Fibroblast of skin of scalp (primary cell): ENCODE measurements at places on chromosomes 16 and 17.
A peak's percentile ranks its signal among the peaks of the same experiment; 100 is the strongest.

DNA sequence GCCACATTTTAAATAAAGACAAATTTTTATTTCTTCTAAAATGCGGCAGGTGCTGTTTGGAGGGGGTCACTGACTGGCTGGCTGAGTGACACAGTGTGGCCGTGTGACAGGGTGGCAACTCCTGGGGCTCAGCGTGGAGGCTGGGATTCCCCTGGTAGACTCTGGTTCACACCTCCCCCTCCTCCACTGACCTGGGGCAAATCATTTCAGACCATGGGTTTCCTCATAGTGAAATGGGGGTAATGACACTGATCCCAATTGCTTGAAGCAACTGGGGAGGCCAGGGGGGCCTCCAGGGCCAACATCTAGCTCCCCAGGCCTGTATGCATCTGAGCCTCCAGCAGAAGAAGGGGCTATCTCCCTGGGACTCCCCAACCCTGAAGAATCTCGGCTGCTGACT, 6.6 kb downstream of the HSD11B2 start:
- no peak for DNase-seq

DNA sequence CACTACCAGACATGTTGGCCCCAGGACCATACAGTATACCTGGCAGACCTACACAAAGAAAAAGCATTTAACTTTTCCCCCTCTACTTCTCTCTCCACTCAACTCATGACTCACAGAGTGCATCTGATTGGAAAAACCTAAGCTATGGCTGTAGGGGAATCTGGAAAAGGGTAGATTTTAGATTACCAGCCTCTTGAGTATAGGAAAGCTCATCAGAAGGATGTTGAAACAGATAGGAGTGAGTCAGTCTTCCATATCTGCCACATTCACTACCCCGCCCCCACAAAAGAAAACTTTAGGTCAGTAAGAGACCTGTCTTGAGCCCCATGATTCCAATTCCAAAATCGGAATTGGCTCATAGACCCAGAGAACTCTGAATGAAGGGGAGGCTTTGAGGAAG, 12.3 kb downstream of the KRT9 start:
- no peak for DNase-seq

- no peak for DNase-seq
These were observed 122.4 kb downstream of the LAT start for GRCh38 chr16:29107299-29107698.

DNA sequence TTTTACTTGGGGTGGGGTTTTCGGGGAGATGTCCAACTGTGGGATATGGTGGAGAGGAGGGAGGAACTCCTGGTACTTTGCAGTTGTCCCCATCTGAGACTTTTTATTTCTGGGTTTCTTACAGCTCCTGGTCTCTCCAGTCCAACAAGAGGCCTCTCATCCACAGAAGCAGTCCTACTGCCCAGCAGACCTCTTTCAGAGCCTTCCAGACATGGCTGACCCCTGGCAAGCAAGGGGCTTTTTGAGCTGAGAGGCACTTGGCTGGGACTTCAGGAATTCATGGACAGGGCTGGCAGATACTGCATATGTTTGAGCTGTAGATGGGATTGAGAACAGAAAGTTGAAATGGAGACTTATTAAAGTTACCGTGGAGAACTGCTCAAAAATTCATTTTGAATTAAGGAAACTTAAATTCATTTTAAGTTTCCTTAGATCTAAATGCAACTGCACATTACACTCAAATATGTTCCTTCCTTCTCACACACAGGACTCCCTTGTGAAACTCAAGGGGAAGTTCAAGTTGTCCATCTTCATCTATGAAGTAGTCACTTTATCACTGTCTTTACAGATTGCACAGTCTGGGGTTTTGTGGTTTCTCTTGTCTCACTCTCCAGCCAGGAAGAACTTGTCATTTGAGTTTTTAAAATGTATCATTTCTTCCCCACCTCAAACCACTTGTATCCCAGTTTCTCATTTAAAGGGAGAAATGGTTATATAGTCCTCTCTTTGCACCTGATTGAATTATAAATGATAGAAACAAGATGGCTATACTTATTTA, 1.1 kb downstream of the LASP1NB start:
- DNase-seq = no peak

- DNase-seq = no peak
These were observed 8.7 kb downstream of the ARRB2 start for GRCh38 chr17:4719146-4719545.

- DNase-seq = no peak
These were observed 32.2 kb upstream of the RGS9 start for GRCh38 chr17:65104973-65105372.

DNA sequence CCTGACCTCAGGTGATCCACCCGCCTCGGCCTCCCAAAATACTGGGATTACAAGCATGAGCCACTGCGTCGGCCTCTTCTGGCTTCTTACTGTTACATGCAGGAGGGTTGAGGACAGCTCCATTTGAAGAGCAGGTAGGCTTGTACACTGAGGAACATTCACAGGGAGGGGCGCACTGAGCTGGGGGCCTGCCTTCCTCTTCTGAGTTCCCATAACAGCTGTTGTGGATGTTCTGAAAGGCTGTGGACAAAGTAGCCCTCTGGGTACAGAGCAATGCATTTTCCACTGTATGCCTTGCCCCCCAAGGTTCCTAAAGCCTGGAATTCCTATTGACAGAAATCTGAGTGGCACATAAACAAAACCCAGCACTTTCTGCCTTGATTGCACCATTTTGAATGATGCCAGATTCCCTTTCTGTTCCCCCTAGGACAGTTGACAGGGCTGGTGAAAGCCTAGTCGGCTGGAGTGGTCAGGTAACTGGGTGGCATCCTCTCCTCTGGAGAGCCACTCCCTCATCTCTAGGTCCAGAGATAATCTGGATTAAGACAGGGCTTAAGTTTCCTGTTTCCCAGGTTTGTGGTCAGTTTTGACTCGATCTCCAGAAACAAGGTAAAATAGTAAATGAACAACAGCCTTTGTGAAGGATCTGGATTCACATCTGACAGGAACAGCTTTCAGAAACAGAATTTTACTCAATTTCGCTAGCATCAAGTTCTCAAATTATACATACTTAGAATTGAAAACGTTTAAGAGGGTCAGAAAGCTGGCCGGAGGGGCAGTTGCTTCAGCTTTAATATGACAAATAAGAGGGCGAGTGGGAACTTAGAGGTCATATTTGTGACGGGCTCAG, 1.3 kb upstream of the CDK5R1 start:
- no peak for DNase-seq

GRCh38 chr17:17575360-17576251, 15.9 kb downstream of the PEMT start:
- DNase-seq = no peak

DNA sequence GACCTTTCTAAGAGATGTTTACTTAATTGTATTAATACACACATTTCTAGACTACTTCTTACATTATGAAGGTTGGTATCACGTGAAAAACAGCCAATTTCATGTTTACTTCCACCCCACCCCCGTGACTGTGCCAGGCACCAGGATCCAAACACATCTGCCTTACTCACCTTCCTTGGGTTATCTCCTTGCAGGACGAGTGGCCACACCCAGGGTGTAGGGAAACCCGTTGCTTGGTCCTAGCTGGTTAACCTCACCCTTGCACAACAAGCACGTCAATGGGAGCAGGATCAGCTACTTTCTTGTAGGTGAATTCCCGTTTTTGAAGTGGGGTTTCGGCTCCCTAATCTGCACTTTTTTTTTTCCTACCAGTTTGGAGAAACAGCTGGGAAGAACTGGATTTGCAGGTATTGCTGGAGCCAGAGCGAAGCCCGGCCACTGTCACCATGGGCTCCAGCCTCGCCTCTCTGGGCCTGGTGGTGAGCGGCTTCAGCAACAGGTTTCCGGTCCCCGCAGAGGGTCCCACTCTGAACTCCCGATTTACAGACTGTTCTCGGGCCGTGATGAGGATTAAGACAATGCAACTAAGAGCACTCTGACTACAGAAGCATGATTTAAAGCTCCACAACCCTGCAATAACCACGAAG, 2.1 kb upstream of the UBB start:
- DNase-seq = no peak

DNA sequence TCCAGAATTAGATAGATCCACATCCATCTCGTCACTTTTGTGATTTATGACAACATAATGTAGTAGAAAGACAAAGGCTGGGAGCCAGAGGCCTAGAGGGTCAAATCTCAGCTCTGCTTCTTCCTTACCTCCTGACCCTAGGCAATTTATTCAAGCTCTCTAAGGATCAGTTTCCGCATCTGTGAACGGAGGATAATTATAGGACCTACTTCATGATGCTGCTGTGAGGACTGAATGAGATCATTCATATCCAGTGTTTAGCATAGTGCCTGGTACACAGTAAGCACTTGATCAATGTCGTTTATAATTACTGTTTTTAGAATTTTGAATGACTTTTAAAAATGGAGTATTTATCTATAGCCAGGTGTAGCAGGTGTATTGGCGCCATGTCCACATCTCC, 128.4 kb downstream of the SHISA9 start:
- DNase-seq = no peak

GRCh38 chr17:65228287-65228686, 91.1 kb downstream of the RGS9 start:
- no peak for DNase-seq

- peak; percentile 2 for DNase-seq
These were observed 190.3 kb downstream of the CPPED1 start for GRCh38 chr16:12613131-12613991.

- DNase-seq = peak; percentile 91
These were observed 6.0 kb upstream of the ZNF205 start for GRCh38 chr16:3106205-3106928.

- DNase-seq = no peak
These were observed 33.2 kb downstream of the IRX6 start for GRCh38 chr16:55357241-55357640.

GRCh38 chr17:1843947-1844346, 14.1 kb downstream of the RPA1 start:
- DNase-seq = no peak

- no peak for DNase-seq
These were observed 34.0 kb downstream of the CPNE2 start for GRCh38 chr16:57126411-57126810.

- DNase-seq = no peak
These were observed 6.0 kb downstream of the NDEL1 start for GRCh38 chr17:8441690-8442089.

DNA sequence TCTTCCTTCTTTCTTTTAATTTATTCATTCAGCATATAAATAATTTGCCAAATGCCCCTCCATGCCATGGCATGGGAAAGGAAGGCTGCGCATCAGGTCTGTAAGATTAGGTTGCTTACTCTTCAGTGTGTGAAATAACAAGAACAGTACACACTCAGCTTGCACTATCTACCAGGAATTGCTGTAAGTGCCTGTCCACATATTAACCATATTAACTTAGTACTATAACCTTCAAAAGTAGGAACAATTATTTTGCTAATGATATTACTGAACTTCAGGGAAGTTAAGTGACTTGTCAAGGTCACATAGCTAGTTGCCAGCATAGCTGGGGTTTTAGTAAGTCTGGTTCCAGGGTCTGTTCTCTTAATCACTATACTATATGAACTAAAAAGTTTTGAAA, 89.2 kb upstream of the PMFBP1 start:
- DNase-seq = no peak

DNA sequence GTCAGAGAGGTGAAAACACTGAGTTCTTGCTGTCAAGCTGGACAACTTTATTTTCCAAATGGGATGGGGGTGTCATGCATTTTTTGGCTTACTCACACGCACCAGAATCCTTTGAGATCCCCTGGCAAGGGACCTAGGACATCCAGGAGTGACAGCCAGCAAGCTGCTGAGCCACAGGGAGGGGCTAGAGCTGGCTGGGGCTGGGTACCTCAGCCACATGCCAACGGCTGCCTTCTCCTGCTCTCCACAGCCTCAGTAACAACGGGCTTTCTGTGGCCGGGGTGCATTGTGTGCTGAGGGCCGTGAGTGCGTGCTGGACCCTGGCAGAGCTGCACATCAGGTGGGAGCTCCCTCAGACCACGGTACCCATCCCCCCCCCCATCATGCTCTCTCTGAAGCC, 47.6 kb downstream of the NLRC5 start:
- no peak for DNase-seq

DNA sequence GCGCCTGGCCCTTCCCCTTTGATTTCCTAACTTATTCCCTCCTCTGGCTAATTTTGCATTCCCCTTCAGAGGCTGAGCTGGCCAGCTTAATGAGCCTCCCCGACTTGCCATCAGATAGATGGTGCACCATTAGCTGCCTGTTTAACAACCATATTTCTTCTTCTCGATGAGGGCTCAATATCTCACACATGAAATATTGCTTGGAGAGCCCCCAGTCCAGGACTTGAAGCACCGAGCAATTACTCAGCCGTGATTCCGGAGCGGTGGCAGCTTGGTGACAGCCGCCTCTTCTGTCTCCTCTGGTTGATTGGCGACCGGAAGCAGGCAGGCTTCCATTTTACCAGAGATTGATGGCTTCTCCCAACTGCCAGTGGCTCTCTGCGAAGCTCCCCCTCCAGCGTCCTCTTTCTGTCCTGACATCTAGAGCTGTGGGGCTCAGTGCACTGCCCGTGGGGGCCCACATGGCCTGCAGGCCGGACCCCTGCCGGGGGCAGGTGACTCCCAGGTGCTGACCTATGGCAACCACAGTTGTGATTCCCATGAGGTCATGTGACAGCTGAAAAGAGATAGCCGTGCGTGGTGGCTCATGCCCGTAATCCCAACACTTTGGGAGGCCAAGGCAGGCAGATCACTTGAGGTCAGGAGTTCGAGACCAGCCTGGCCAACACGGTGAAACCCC, 133.7 kb upstream of the SEC14L1 start:
- no peak for DNase-seq

- peak; percentile 93 for DNase-seq
These were observed 19.8 kb downstream of the GTF3C1 start for GRCh38 chr16:27529962-27530361.

GRCh38 chr17:75813081-75814020, 28.7 kb downstream of the UNK start:
- no peak for DNase-seq

DNA sequence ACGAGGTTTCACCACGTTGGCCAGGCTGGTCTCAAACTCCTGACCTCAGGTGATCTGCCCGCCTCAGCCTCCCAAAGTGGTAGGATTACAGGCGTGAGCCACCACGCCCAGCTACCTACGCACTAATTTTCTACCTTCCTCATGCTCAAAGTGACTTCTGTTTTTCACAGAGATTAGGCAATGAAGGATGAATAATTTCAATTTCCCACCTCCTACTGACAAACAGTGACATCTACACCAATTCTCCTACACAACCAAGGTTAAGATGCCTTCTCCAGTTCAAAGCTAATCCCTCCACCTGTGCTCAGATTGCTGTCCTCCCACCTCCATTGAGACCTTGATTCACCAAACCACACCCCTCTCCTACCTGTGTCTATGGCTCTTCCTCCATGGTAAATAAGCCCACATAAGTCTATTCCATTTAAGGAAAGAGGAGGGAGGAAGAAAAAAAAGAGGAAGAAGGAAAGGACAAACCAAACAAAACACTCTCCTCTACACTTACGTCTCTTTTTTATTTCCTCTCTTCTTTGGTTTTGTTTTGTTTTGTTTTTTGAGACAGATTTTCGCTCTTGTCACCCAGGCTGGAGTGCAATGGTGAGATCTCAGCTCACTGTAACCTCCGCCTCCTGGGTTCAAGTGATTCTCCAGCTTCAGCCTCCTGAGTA, 5.5 kb upstream of the MED11 start:
- DNase-seq = no peak
